SW 1271 (cell line): ENCODE measurements at places on chromosomes 7 and 10.

DNA sequence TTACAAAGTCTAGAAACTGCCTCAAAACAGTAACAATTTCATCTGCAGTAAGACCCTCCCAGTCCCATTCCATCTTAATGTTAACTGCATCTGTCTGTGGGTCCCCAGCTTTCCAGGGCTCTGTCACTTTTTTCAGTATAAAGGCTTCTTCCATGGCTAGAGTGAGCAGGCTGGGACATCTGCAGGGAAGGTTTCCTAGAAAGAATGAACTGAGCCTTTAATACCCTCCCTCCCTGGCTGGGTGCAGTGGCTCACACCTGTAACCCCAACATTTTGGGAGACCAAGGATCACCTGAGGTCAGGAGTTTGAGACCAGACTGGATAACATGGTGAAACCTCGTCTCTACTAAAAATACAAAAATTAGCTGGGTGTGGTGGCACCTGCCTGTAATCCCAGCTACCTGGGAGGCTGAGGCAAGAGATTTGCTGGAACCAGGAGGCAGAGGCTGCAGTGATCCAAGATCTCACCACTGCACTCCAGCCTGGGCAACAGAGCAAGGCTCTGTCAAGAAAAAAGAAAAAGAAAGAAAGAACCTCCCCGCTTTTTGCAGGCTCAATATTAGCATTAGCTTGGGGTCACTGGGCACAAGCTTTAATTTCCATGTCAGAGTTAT lies 3.4 kb downstream of the ERV3-1 start:
- DNase-seq: no peak

GRCh38 chr10:71213127-71213621 lies 804 bp downstream of the UNC5B start:
- DNase-seq: no peak

DNA sequence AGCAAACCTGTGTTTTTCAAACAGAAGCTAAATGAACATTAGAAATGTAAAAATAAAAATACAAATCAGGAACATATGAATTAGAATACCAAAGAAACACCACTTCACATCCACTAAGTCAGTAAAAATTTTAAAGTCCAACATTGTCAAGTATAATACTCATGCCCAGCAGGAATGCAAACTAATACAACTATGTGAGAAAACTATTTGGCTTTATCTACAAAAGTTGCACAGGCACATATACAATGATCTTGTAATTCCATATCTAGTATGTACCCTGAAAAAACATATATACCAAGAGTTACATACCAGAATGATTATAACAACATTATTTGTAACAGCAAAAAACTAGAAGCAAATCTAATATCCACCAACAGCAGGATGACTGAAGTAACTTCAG lies 91.1 kb downstream of the RNF32 start:
- no peak for DNase-seq

GRCh38 chr10:132939378-132939955 lies 2.9 kb downstream of the CFAP46 start:
- DNase-seq: no peak

DNA sequence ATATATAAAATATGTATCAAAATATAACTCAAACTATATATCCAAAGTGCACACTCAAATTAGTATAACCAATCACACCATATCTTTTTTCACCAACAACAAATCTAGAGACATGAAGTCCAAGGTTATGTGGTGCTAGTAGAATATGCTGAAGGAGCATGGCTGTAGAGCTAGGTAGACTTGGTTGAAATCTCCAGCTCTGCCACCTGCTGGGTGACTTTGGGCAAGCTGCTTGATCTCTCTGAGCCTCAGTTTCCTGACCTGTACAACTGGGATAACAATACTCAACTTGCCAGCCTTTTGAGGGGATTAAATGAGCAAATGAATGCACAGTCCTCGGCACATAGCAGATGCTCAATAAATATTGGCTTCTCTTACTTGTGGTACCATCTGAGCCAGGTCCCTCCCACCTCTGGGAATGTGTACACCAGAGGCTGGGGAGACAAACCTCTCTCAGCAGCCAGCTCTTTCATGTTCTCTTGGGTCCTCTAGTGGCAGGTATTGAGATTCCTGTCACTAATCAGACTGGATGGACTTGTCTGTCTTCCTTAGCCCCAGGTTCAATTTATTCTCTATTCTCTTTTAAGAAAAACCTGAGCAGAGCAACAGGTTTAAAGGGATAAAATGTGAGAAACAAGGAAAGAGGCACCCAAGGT lies 94.3 kb upstream of the PDE1C start:
- peak; percentile 76 for DNase-seq

DNA sequence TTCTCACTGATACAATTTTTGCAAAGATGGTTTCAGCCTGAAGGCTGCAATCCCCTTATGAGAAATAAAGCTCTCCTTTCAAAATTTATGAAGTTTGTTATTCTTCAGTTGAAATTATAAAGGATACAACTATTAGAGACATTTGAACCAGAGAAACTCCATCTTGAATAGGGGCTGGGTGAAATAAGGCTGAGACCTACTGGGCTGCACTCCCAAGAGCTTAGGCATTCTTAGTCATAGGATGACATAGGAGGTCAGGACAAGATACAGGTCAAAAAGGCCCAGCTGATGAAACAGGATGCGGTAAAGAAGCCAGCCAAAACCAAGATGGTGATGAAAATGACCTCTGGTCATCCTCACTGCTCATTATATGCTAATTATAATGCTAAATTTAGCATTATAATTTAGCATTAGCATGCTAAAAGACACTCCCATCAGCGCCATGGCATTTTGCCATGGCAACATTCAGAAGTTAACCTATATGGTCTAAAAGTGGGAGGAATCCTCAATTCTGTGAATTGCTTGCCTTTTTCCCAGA lies 22.4 kb upstream of the IFIT1B start:
- DNase-seq: no peak

DNA sequence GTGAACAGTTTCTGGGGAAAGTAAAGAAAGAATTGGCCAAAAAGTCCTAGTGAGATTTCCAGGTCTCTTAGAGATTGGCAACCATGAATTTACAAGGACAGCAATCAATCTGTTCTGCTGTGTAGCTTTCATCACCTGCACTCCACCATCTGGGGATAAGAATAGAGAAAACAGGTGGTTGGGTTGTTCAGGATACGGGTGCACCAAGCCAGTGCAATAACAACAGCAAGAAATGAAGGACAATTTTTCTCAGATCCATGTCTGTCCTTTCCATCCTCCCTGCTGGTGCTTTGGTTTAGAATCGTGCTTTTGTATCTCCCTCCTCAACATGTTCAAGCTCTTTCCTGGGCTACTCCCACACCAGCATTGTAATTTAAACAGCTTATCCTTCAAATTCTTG lies 787.7 kb downstream of the GRID1 start:
- no peak for DNase-seq

DNA sequence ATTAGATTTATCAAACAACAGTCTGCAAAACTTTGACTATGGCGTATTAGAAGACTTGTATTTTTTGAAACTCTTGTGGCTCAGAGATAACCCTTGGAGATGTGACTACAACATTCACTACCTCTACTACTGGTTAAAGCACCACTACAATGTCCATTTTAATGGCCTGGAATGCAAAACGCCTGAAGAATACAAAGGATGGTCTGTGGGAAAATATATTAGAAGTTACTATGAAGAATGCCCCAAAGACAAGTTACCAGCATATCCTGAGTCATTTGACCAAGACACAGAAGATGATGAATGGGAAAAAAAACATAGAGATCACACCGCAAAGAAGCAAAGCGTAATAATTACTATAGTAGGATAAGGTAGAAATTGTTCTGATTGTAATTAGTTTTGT lies 31.4 kb downstream of the LRRC17 start:
- DNase-seq: no peak

DNA sequence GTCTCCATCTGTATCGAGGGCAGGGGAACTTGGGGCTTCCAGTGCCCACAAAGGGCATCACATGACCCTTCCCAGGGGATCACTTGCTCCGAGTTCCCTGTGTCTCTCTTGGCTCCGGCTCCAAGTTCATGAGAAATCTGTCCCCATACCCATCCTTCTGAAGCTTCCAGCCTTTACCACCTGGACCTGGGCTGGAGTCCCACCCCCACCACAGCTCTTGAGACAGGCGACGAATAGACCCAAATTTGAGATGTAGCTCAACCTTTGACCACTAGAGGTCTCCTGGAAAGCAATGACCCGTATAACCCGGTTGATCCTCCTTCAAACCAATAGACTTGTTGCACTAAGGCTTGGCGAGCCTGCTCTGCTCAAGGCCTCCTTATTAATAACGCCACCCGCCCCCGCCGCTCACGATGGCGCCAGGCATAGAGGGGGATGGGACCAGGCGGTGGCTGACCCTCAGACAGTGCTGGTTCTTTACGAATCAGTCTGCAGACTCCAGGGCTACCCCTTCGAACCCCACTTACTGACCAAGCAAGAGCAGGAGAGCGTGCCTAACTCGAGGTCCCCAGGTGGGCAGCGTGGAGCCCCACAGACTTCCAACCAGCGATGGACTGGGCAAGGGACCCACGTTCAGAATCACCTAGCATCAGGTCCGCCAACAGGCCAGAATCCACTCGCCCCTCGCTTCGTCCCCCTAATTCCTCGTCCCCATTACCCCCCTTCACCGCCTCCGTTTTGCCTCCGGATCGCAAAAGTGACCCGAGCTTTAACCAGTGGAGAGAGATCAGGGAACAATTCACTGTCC lies 4.4 kb upstream of the ARID5B start:
- no peak for DNase-seq
